ENCODE measurements at places on chromosomes 16 and 17.

DNA sequence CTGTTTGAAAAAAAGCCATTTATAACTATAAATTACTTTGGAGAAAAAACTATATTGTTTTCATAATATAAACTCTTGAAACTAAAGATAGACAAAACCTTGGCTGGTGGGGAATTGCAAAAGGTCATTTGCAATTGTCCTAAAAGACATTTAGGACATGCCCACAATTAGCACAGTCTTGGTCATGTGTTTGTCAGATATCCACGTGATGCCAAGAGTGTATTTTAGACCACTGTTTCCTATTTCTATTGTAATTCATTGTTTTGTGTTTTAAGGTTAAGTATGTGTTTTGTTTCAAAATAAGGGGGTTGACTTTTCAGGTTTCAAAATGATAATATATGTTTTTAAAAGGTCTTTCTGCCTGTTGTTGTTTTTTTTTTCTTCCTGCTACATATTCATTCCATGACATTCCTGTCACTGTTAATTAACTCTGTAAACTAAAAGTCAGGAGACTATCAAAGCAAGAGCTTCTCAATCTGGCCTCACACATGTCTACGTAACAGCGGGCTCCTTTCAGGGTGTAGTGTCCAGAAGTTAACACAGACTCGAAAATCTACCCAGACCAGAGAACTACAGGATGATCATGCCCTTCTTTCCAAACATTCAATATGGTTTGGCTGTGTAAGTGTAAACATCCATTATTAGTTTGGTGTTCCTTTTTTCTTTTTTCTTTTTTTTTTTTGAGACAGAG lies 58.7 kb downstream of the COG7 start:
- no peak for DNase-seq

DNA sequence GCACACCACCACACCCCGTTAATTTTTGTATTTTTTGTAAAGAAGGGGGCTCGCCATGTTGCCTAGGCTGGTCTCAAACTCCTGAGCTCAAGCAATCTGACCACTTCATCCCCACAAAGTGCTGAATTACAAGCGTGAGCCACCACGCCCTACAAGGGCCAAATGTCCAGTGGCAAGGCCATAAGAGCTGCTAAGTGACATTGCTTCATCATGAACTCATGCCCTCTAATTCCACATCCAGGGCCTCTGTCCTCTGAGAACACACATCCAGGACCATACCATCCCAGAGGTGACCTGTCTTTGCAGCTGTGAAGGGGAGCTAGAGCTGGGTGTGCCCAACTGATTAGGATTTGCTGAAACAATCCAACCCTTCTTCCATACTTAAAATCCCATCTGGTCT lies 25.6 kb upstream of the MEIOC start:
- no peak for DNase-seq

DNA sequence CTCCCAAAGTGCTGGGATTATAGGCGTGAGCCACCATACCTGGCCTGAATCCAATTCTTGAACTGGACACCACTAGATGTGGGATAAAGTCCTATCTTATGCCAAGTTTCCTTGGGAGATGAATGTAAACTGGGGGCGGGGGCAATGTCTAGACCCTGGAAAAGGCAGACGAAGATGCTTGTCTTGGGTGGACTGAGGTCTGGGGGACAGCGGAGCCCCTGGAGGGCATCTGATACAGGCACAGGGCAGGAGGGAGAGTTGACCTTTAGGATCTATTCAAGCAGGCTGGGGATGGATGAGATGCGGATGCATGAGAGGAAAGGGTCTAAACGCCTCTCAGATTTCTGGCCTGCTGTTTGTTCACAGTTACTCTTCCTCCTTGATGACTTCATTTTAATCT lies 11.7 kb downstream of the C1QTNF1 start:
- DNase-seq: no peak

DNA sequence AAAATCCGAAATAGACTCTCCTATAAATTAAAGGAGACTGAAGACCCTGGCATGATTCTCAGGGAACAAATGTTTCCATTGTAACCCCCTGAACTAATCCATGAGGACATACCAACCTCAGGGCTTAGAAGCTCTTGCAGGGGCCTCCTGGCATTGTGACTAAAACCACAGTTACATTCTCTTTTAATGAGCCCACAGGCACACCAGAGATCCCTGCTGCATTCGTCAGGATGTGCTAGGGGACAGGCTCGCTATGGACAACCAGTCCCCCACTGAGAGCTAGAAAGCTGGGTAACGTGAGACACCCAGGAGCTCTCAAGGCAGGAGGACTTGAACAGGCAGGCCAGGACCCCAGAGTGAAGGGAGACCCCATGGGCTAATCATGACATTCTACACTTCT lies 140.6 kb upstream of the TNRC6C start:
- no peak for DNase-seq

GRCh38 chr17:57530508-57530907 lies 214.6 kb downstream of the CCDC182 start:
- DNase-seq: no peak
